Cardiac fibroblast (primary cell): ENCODE measurements at places on chromosomes 7 and 10.

DNA sequence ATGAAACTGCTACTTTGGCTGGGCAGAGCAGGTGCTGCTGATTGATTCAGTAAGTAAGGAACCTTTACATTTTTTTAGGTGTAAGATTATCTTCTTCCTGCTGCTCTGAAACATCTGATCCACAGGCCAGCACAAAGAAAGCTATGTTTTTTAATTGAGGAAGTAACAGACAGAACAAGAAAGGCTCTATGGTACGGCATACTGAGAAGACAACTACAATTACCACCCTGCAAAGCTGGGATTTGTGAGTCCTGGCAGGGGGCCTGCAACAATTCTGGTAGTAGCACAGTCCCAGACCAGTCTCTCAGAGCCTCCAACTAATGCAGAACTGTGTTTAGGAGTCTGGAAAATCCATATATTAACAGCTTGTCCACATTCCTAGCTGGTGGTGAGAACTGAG is 103.0 kb upstream of the LRRTM3 start:
- DNase-seq: no peak

DNA sequence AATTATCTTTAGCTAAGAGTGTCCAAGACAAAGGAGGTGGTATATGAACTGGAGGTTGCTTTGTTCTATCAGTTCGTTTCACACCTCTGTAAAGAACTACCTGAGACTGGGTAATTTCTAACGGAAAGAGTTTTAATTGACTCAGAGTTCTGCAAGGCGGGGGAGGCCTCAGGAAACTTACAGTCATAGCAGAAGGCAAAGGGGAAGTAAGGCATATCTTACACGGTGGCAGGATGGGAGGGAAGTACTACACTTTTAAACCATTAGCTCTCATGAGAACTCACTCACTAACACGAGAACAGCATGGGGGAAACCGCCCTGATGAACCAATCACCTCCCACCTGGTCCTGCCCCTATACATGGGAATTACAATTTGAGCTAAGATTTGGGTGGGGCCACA is 1202.3 kb upstream of the LRRTM3 start:
- no peak for DNase-seq

GRCh38 chr10:64116707-64117106 is 595.5 kb downstream of the REEP3 start:
- no peak for DNase-seq

DNA sequence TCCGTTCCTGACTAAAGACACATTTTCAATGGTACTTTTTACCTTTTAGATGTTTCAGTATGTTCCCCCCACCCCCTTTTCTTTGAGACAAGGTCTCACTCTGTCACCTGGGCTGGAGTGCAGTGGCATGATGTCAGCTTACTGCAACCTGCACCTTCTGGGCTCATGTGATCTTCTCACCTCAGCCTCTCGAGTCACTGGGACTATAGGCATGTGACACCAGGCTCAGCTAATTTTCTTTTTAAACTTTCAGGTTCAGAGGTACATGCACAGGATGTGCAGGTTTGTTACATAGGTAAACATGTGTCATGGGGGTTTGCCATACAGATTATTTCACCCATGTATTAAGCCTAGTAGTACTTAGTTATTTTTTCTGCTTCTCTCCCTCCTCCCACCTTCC is 99.3 kb upstream of the RPA3 start:
- DNase-seq: no peak

GRCh38 chr7:128358233-128358632 is 3.3 kb downstream of the PRRT4 start:
- DNase-seq: peak; percentile 29
